Prostate gland (tissue), 2 donors: ENCODE measurements at places on chromosomes 4 and X. TPM values are rescaled to one million over a fixed set of nuclear protein-coding genes. Genes with fewer than 3 reads are reported as not detected.
A peak's percentile ranks its signal among the peaks of the same experiment; 100 is the strongest.

Gene SLC39A8
- 11.1 TPM for total RNA-seq

Gene PNMA3
- 14.2 TPM for total RNA-seq

DNA sequence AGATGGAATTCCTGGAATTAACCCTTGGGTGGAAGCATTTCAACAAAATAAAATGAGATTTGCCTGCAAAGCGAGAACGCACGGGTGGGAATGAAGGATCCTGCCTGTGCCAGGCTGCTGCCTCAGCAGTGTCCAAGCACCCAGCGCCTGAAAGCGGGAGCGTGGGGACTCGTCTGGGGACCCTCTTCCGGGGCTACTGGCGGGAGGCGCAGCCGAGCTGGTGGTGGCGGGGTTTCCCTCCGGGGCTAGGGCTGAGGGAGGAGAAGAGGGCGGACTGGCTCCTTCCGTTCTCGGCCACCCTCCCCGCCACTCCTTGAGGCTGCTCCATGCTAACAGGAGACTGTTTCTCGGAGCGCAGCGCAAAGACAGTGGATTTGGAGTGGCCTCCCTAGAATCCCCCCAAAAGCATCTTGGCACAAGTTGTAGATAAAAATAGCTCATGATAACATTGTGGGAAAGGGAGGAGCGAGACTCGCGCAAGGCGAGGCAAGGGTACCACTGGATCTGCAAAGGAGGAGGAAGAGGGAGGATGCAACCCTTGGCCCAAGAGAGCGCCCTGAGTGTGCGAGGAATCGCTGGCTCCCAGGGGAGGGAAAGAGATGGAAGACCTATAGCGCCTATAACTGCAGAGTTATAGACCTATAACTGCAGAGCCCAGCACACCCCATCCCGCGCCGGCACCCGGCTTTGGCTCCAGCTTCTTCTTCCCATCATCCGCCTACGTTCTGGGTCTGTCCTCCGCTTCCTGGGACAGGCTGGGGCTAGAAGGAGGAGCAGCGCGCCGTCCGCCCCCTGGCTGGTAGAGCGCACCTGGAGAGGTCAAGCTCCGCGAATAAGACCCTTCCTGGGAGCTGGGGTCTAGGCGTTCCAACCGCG, 1.3 kb downstream of the HS3ST1 start:
- H3K27ac ChIP-seq, result no peak overlapping the region
- no peak for DNase-seq
- H3K4me3 ChIP-seq, result peak overlapping the region; percentile 48

- no peak for DNase-seq
- no peaks in the 10 kb centered on the region for H3K4me1 ChIP-seq
- H3K27me3 ChIP-seq, result no peaks in the 10 kb centered on the region
Observed at GRCh38 chr4:167233685-167234315, 494 bp downstream of the SPOCK3 start.

DNA sequence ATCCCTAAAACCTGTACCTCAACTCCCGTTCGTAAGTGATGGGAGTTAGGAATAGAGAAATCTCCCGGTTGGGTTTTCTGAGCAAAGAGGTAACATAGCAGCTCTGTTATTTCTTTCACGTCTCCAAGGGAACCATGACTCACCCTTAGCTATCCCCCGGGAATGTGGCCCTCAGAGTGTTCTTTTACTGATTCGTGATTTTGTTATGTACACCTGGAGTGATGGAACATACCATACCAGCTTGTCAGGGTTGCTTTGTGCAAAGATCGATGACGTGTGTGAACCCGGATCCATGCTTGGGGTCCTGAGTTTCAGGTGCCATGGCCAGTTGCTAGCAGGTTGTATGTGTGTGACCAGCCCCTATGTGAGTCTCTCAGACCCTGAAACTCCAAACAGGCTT, 52.6 kb downstream of the HPRT1 start:
- H3K4me3 ChIP-seq, result no peak overlapping the region
- DNase-seq, result no peak
- H3K36me3 ChIP-seq, result no peaks in the 10 kb centered on the region
- H3K27ac ChIP-seq, result no peak overlapping the region
- no peaks in the 10 kb centered on the region for H3K4me1 ChIP-seq
- no peaks in the 10 kb centered on the region for H3K27me3 ChIP-seq

DNA sequence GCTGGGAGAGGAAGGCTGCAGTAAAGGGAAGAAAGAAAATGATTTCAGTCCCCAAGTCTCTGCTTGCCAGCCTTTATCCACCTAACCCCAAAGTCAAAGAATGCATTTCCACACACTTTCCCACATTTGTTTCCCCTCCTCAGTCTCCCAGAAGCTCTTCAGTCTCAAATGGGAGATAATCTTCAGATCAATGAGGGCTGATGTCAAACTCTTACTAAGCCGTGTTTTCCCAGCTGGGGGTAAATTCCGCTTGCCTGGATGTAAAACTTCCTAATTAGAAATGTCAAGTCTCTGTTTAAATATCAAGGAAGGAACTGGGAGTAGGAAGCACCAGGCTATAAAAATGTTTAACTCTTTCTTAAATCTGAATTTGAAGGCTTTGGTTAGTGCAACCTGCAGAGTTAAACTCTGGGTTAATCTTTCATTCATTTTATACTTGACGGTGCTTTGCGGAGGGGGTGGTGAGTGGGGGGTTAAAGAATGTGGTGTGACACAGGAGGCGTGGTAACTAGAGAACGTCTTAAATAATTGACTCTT, 601.4 kb upstream of the ACTRT1 start:
- no peak overlapping the region for H3K4me3 ChIP-seq
- no peaks in the 10 kb centered on the region for H3K27me3 ChIP-seq
- no peaks in the 10 kb centered on the region for H3K36me3 ChIP-seq
- no peaks in the 10 kb centered on the region for H3K4me1 ChIP-seq
- no peak overlapping the region for H3K27ac ChIP-seq

- no peaks in the 10 kb centered on the region for H3K36me3 ChIP-seq
- H3K27ac ChIP-seq, result no peak overlapping the region
- no peaks in the 10 kb centered on the region for H3K4me1 ChIP-seq
- no peak for DNase-seq
Observed at GRCh38 chr4:951186-951585, 18.9 kb downstream of the TMEM175 start.

Gene GPM6B
- 10.1 TPM for total RNA-seq

Gene MAPK10
- 64.9 TPM for total RNA-seq

Gene TMEM129
- total RNA-seq, result 81.7 TPM

Gene NDNF
- 5.2 TPM for total RNA-seq

DNA sequence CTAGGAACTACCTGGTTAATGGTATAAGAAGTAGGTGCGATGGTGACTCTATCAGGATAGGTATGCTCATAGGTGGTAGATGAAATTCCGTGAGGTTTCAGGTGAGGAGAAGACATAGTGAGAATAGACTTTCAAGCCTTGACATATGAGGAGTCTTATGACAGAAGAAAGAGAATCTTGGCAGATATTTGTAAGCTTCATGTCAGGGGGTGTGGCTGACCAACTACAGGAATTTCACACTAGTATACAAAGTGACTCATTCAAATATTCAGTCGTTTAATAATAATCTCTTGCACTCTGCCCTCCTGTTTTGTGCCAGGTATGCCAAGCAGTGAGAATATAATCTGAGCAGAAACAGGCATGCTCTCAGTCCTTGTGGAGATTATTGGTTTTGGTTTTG, 22.8 kb downstream of the PACRGL start:
- H3K36me3 ChIP-seq, result no peaks in the 10 kb centered on the region
- no peaks in the 10 kb centered on the region for H3K4me1 ChIP-seq
- no peak overlapping the region for H3K4me3 ChIP-seq
- H3K27me3 ChIP-seq, result no peaks in the 10 kb centered on the region
- H3K27ac ChIP-seq, result no peak overlapping the region
- DNase-seq, result no peak

DNA sequence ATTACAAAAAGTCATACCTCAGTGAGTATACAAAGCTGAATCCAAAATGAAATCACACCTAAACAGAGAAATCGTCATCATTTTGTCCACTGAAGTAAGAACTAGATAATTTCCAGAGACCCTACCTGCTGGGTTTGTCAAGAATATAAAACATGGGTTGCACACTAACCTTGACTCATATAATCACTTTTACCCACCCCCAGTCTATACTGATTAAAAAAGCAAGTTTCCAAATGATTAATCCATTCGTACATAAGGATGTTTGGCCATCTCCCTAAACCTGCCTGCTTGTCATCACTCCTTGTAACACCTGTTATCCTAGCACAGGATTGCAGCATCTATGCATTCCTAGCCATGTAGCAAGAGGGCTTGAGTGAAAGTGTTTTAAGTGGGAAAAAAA, 4.7 kb downstream of the RAP2C start:
- no peak overlapping the region for H3K4me3 ChIP-seq
- no peaks in the 10 kb centered on the region for H3K4me1 ChIP-seq
- H3K27me3 ChIP-seq, result no peaks in the 10 kb centered on the region
- no peak overlapping the region for H3K27ac ChIP-seq
- no peaks in the 10 kb centered on the region for H3K36me3 ChIP-seq

GRCh38 chr4:52889778-52890520, 27.8 kb downstream of the RASL11B start:
- no peak overlapping the region for H3K4me3 ChIP-seq
- DNase-seq, result no peak
- no peaks in the 10 kb centered on the region for H3K36me3 ChIP-seq
- H3K27me3 ChIP-seq, result no peaks in the 10 kb centered on the region

DNA sequence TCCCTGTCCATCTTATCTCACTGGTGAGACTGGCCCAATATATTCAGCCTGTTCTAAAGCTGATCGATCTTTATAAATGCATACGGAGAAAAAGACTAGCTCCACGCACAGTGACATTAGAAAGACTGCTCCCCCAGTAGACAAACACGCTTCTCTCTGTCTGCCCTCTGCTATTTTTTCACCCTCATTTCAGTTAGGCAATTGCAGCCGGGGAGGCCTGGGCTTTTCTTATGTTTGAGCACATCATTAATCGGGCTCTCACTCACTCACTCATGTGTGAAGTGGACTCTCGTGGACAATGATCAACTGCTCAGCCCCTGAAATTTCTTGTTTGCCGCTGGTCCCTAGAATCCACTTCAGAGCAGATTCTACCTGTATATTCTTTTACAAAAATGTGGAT, 824.7 kb upstream of the TENM3 start:
- no peaks in the 10 kb centered on the region for H3K36me3 ChIP-seq
- H3K4me3 ChIP-seq, result no peak overlapping the region
- no peaks in the 10 kb centered on the region for H3K4me1 ChIP-seq
- DNase-seq, result no peak
- H3K27me3 ChIP-seq, result no peaks in the 10 kb centered on the region

DNA sequence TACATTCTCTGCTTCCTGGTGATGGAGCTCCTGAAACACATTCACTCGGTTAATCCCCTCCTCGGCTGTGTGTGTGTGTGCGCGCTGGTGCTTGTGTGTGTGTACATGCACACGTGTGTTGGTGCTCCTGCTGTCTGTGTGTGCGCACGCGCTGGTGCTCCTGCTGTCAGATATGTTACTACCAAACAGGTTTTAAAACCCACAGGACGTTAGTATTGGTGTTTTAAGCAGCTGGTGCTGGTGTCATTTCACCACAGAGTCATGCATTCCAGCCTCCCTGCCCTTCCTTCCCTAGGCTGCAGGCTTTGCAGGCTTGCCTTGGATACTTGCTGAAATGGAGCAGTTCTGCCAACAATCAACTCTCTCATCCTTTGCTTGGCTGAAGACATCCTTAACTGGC, 48.1 kb upstream of the CPLX1 start:
- peaks cover 4% of the 10 kb centered on the region for H3K36me3 ChIP-seq
- DNase-seq, result no peak
- H3K4me1 ChIP-seq, result no peaks in the 10 kb centered on the region

DNA sequence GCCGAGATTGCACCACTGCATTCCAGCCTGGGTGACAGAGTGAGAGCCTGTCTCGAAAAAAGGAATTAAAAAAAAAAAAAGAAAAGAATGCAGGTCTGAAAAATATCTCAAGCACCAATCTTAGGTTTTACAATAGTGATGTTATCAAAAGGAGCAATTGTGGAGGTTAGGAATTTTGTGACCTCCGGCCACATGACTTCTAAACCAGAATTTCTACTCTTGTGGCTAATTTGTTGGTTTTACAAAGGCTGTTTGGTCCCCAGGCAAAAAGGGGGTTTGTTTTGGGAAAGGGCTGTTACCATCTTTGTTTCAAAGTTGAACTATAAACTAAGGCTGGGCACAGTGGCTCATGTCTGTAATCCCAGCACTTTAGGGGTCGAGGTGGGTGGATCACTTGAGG, 15.4 kb upstream of the ZNF41 start:
- H3K4me3 ChIP-seq, result no peak overlapping the region
- no peaks in the 10 kb centered on the region for H3K4me1 ChIP-seq

Gene LEF1
- 22.4 TPM for total RNA-seq

Gene GAGE13
- total RNA-seq, result not detected

DNA sequence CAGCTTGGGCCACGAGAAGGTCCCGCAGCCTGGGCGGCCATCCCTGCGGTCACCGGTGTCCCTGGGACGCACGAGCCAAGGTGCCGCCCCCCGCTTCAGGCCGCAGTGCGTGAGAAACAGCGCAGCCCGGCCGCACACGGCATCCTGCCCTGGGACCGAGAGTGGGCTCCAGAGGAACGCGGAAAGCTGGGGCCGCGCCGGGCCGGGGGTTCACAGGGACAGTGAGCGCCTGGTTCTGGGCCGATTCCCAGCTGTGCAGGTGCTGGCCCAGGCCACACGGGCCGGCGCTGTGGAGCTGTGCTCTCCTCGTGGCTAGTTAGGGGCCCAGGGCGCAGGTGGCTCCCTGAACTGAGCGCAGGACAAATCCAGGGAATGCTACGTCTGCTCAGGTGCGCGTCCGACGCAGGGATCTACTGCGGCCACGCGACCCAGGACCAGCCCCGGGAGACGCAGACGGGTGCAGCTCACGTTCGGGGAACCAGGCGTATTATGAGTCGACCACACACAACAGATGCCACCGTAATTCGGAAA, 25.8 kb upstream of the GTPBP6 start:
- no peak for DNase-seq
- no peak overlapping the region for H3K4me3 ChIP-seq
- H3K27me3 ChIP-seq, result no peaks in the 10 kb centered on the region
- no peaks in the 10 kb centered on the region for H3K36me3 ChIP-seq
- no peak overlapping the region for H3K27ac ChIP-seq

DNA sequence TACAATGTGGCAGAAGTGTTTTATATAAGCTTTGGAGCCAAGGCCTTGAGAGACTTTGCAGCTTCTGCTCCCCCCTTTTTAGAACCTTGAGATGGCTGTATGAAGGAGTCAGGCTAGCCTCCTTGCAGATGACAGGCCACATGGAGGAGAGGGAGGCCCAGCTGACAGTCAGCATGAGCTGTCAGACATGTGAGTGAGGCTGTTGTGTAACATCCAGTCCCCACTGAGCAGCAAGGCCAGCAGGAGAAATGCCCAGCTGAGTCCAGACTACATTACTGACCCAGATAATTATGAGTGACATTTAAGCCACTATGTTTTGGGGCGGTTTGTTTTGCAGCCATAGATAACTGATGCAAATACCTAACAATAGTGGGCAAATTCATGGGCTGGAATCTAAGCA, 515.3 kb upstream of the ARX start:
- no peak overlapping the region for H3K4me3 ChIP-seq
- H3K27ac ChIP-seq, result no peak overlapping the region
- H3K27me3 ChIP-seq, result no peaks in the 10 kb centered on the region
- H3K36me3 ChIP-seq, result no peaks in the 10 kb centered on the region
- H3K4me1 ChIP-seq, result no peaks in the 10 kb centered on the region
- no peak for DNase-seq

- H3K4me1 ChIP-seq, result no peaks in the 10 kb centered on the region
- H3K27ac ChIP-seq, result peak within 1 kb of the TSS; percentile 70
- H3K36me3 ChIP-seq, result no peaks in the 10 kb centered on the region
- peak; percentile 95 for DNase-seq
Observed at GRCh38 chr4:89056953-89057398, at the start of gene FAM13A. FAM13A (minus strand) TSS chr4:89057185; CDS start chr4:89056964, 221 bp downstream.

Gene ARHGAP36
- total RNA-seq, result 1.6 TPM
